ENCODE measurements at places on chromosomes 1 and 21.
A peak's percentile ranks its signal among the peaks of the same experiment; 100 is the strongest.

GRCh38 chr1:33056426-33056825, 19.7 kb upstream of the AK2 start:
- DNase-seq: no peak

DNA sequence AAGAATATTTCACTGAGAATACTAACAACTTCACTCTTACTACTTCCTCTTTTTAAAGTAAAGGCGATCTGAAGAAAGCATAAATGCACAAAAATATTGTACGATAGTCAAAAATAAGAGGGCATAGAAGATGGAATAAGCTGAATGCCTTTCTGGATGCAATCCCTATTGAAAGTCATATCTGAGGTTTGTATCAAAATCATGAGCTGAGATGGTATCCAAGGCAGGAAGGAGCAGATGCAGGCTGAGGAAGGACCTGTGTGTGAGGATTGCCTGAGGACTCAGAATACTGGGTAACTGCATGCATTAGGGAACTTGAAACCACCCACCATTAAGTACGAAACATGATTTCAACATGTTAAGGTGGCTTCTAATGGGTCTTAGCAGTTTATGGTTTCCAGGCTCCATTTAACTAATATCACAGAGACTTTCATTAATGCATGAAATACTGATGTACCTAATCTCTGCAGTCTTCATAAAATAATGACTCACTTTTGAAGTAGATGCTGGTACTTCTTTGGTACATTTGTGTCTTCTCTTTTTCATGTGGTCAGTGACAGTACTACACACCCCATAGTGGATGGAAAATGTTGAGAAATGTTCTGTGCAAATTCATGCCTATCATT, 29.6 kb upstream of the RGS1 start:
- no peak for DNase-seq

DNA sequence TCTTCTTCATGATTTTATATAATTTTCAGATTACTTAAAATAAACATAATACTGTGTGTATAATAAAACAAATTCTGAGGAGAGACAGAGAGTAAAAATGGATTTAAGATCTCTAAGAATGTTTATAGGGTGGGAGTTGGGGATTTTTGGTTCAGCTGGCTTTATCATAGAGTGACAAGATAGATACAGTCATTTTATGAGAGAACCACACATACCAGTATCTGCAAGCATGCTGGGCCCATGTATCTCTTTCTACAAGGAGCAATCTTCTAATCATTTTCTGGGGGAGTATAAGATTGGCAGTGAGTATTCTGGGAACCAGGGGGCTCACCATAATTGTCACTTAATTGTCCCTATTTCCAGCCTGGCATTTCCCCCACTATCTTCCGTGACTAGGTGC, 64.3 kb upstream of the DUSP10 start:
- DNase-seq: no peak

DNA sequence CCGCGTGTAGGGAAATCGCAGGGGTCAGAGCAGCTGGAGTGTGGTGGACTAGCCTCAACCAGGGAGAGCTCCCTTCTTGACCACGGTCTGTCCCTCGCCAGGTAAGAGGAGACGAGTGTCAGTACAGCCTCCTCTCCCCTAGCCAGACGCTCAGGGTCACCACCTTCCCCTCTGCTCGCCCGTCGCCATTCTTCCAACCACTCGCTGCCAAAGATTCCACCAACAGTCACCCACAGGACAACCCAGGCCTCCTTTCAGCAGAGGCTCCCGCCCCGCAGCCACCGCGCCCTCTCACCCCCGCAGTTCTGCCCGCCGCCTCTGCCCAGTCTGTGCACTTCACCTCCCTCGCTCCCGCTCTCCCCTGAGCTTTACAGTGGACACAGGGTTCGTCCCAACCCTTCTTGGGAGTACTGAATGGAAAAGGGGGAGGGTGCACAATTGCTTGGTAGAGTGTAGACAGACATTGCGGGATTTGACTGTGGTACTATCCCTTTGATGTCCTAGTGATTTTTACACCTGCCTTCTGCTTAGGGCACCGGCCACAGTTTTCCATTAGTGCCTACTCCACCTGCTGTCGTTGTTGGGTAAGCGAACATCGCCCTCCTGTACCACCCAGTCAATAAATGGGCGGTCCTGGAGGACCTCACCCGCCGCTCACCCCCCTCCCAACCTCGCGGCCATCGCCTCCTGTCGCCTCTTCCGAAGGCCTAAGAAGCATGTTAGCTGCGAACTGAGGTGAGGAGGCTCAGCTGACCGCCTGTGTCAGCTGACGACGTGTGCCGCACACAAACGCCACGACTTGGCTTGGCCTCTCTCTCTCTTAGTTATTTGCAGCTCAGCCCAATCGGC, 9.2 kb upstream of the NBPF11 start:
- no peak for DNase-seq

DNA sequence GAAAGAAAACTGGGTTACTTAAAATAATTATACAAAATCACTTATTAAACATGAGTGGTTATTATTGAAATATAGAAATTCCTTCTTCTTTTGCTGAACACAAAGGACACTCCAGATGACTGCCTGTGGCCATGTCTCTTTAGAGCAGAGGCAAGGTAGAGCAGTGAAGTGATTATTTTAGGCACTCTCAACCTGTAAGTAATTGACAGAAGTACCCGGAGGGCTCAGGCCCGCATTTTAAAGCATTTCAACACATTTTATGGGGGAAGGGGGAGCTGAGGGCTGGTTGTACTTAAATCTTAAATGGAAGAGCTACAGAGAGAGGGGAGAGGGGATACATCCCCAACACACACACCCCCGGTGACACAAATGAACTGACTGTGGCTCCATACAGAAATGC, 10.2 kb downstream of the OSCP1 start:
- no peak for DNase-seq

- peak; percentile 47 for DNase-seq
These were observed 24.6 kb downstream of the TEX35 start for GRCh38 chr1:178537382-178538090.

DNA sequence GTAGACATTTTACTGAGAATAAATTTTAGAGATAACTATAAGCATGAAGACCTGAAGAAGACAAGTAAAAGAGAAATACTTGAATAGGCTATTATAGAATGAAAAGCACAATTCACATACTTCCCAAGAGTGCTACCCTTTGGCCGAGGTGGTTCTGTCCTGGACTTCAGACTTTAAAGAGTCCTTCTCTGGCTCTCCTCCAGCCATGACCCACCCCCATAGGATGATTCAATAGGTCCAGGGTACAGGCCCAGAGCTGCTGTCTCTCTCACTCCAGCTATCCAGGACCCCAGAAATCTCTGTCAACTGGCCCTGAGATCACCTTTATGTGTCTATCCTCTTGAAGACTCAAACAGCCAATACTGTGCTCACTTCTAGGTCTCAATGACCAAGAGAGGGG, 1.3 kb upstream of the SMCP start:
- DNase-seq: no peak

DNA sequence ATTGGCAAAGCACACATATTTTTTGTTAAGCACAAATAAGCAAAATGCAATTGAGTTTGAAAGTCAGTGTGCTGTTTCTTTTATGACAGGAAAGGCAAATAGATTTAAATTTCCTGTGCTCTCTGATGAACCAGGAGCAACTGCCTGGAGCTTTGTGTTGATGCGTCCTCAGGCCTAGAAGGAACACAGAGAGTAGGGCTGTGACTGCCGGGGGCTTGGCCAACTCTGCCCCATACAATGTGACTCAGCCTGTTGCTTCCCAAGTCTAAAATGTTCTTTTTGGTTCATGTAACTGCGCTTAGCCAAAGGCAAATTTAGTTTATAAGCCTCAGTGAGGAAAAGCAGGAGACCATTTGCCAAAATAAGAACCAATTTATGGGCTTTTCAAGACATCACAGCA, 37.5 kb downstream of the TOR1AIP2 start:
- no peak for DNase-seq

GRCh38 chr1:237879195-237879594, 11.5 kb downstream of the ZP4 start:
- peak; percentile 92 for DNase-seq

DNA sequence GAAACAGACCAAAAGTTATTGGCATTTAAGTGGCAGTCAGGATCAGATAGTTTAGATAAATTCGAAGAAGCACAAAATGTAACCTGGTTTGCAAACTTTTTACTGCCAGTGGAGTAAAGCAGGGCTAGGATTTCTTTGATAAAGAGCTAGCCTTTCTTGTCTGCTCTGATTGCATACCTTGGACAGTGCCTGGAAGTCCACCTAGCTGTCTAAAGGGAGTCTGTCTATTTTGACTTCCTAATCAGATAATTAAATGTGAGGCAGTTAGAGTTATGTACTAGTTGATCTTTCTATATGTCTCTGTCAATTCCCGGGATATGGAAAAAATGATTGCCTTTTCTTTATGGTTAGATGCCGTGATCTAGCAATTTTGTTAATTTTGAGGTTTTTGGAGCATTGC, 4.1 kb downstream of the GPSM2 start:
- DNase-seq: no peak

- peak; percentile 60 for DNase-seq
These were observed 96.6 kb downstream of the ZFYVE9 start for GRCh38 chr1:52238474-52238873.

DNA sequence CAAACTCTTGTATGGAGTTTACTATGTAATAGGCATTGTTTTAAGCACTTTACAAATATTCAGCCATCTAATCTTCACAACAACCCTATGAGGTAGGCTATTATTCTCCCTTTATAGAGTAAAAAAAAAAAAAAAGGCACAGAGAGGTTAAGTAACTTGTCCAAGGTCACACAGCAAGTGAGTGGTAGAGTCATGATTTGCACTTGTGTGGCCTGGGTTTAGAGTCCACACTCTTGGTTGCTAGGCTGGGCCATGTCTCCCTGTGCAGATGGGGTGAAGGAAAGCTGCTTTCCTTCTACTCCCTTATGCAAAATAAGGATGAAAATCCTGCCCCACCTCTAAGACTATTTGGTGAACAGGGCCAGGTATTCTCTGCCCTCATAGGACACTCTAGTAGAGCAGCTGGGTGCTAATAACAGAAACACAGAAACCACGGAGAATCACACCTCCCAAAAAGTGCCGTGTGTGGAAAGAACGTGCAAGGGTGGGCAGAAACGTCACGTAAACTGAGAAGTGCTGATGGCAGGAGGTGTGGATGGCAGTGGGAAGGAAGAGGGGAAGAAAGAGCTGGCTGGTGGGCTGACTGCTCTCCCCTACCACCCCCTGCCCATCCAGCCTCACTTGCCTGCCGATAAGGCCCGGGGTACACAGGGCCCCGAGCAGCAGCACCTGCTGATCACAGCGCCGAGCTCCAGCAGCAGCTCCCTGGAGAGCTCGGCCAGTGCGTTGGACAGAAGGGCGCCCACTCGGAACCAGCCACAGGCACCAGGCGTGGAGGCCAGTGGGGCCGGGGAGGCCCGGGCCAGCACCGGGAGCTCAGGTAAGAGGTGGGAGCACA, 28.3 kb upstream of the VPS13D start:
- no peak for DNase-seq

DNA sequence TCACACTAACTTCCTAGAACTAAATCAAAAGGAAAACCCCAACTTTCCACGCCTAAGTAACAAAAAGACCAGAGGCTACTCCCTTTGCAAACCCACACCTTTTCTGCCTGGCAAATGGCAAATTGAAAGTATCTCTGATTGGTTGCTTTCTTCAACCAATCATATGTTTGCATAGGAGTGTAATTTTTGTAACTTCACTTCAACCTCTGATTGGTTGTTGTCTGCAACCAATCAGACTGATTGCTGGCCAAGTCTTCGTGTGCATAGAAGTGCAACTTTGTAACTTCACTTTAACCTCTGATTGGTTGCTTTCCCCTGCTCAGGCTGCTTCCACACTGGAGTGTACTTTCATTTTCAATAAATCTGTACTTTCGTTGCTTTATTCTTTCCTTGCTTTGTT, 36.9 kb upstream of the PADI2 start:
- DNase-seq: no peak

- DNase-seq: no peak
These were observed 16.0 kb upstream of the CHAF1B start for GRCh38 chr21:36369064-36369685.

- DNase-seq: no peak
These were observed 28.2 kb downstream of the DNAH14 start for GRCh38 chr1:224957696-224958095.

DNA sequence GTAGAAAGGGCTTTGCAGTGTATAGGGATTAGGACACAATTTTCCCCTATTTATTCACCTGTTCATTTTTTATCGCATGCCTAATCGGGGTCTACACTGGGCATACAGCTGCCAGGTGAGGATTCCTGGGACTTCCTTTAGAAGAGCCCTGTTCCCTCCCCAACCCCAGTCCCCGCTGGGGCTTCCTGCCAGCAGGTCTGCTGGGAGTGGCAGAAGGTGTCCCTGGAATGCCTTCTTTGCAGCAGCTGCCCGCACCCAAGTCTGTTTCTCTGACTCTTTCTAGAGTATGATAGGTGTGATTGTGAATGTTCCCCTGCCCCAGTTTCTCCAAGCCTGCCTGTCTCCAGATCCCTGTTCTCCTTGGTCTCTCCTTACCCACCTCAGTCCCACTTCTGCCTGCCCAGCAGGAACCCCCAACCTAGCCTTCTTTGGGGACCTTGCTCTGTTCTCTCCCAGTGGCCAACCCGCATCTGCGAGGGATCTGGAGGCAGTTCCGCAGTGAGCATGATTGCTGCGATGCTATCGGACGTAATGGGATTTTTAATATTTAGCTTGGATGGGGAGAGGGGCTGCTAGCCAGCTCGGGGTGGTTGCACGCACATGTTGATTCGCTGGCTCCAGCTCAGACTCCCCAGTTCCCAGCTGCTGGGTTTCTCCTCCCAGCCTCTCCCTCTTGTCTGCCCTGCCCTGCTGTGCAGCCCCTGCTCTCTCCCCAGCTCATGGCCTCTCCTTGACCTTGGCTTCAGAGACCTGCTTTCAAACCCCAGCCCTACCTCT, 79.8 kb downstream of the EPHB2 start:
- peak; percentile 59 for DNase-seq

DNA sequence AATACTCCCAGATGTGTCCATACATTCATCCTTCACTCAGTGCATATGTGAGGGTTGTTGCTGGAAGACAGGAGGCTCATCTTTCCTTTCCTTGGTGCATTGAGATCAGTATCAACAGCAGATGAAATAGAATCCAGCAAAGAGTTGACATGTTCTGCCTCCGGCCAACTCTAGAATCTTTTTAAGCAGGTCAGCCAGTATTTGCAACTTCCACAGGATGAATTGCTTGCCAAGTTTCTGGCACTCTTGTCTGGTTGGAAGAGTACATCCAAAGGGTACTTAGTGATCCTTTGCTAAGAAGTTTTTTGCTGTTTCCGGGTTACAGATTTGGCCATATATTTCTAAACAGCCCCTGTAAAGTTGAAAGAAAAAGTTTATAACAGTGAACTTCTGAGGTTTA, 21.1 kb downstream of the SYNC start:
- DNase-seq: no peak
